Islet precursor cell (in vitro differentiated cells): ENCODE measurements at places on chromosomes 16 and 17.
A peak's percentile ranks its signal among the peaks of the same experiment; 100 is the strongest.

DNA sequence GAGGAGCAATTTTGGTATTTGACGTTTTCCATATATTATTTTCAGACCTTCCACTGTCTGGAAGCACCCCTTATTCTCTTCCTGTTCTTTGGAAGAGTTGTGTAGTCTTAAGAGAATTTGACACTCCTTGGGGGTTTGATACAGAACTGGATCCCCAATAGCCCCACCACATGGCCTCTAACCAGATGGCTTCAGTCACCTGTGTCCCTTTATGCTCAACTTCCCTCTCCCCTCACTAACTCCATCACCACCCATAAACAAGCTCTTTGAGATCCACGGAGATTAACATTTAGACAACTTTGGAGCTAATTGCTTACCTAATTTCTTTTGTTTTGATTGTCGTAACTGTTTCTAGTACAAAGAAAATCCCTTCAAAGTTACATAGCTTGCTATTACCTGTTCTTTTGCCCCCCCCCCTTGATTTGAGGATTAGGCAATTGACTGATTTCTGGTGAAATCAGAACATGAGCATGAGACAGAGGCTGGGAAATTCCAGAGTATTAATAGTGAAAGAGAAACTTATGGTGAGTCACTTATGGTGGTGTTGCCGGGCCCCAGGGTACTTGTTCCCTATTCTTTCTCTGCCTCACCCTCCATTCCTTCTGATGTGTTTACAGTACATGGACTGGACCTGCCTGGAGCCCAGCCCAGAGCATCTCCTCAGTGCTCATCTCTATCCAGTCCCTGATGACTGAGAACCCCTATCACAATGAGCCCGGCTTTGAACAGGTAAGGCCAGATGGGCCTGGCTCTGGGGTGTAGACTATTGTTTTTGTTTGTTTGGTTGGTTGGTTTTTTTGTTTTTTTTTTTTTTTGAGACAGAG lies 7.5 kb downstream of the UBE2Z start:
- no peak for DNase-seq

- DNase-seq, result no peak
Observed at GRCh38 chr17:40791787-40792436, 7.8 kb downstream of the KRT28 start.

DNA sequence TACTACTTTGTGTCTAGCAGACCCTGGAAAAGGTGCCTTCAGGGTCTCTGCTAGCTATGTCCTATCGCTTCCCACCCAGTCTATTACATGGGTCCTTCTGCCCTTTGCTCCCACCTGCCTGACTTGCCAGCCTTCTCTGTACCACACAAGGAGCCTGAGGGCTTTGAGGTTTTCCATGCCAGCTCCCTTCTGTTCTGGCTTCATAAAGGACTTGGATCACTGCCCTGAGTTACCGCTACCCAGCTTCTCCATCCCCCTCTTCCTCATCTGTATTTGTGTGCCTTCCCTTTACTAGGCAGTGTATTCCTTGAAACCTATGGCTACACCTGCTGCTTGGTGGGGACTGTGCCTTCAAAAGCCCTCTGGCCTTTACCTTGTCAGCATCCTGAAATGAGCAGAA lies 19.6 kb upstream of the LLGL1 start:
- no peak for DNase-seq

DNA sequence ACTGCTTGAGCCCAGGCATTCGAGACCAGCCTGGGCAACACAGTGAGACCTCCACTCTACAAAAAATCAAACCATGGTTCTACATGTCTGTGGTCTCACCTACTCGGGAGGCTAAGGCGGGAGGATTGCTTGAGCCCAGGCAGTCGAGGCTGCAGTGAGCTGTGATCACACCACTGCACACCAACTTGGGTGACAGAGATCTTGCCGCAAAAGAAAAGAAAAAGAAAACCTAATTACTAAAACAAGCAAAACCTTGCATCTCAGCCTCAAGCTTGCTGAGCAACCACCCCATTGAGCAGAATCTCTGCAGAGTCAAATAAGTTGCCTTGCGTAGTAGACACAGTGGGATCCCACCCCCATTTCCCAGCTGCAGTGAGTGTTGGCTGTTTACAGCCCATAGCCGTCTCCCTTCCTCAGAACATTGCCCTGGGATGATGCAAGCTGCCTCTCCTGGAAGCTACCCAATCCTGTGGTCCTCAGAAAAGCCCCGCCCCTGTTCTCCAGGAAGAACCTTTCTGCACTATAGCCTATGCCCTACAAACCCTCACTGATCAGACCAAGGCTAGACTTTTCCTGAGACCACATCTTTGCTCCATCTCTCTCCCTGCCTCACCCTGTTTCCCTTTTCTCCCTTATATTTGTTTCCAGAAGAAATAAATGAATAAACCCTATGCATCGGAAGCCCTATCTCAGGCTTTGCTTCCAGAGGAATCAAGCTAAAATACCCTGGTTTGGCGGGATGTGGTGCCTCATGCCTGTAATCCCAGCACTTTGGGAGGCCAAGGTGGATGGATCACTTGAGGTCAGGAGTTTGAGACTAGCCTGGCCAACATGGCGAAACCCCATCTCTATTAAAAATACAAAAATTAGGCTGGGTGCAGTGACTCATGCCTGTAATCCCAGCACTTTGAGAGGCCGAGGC lies 16.7 kb upstream of the ERN2 start:
- peak; percentile 60 for DNase-seq

DNA sequence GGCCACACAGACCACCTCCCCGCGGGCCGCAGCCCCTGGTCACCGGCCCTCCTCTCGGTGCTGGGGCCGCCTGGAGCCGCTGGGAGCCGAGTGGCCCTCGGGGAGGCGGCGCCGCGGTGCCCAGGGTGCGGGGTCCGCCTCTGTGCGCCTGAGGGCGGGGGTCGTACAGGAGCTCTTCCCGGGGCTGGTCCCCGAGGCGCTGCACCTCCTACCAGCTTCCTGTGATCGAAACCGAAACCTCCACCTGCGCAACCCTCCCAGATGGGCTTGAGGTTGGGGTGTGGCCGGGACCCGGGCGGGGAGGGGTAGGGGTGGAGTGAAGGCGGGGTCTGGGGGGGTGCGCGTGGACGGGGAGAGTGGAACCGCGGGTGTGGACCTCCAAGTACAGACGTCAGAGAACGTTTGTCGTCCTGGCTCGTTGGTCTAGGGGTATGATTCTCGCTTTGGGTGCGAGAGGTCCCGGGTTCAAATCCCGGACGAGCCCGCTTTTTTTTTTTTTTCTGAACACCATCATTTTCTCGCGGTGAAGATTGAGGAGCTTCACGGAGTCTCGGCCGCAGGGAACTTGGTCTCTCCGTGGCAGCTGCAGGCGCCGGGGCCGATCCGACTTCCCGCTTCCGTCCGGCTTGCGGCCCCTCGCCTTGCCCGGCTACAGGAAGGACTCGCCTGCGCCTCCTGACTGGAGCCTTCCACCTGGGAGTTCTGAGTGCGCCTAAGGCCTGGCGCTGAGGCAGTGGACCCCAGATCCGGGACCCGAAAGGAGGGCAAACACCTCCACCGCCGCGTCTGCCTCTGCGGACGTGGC lies 23.9 kb downstream of the ZNF213 start:
- DNase-seq, result peak; percentile 90

GRCh38 chr16:79293836-79294460 lies 306.6 kb downstream of the MAF start:
- no peak for DNase-seq

GRCh38 chr17:55676274-55676673 lies 46.4 kb downstream of the TMEM100 start:
- DNase-seq, result no peak

DNA sequence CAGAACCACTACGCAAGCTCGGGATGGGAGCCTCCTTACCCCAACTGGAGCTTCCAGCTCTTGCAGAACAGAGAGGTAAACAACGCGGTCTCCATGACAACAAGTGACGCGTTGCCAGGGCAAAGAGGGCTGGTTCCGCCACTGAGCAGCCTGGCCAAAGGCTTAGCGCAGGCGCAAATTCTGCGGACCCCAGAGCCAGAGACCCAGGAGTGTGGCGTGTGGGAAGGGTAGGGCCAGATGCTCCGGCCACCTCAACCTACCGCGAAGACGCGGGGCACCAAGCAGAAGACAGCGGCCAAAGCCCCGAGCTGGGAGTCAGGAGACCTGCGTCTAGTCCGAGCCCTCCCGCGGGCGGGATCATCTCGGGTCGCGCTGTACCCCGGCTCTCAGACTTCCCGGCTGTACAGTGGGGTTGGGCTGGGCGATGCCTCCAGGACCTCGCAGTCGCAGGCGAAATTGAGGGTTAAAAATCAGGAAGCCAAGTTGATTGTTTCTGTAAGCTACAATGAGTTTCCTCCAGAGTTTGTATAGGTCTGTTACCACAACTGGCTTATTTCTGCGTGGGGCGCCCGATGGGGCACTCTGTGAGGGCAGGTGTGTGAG lies at the start of gene TEKT1:
TEKT1 (minus strand) TSS at position 69 of the 603 bp plus-strand sequence. CDS start 1,353 bp downstream, outside the sequence.
- DNase-seq, result peak; percentile 96

DNA sequence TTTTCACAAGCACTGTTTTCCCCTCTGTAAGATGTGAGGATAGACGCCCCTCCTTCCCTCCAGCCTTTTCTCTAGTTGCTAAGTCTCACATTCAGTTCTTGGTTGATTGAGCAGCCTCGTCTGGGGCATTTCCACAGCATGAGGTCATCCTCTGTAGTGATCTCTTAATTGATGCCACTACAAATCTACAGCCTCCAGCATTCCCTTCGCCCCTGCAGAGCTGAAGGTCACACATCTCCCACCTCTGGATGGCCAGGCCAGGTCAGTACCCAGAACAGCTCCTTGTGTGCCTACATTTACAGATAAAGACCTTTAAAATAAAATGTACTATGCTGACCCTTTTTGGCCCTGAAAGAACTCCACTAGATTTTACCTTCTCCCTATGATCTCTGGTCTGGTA lies 32.5 kb upstream of the CDH11 start:
- DNase-seq, result peak; percentile 93

DNA sequence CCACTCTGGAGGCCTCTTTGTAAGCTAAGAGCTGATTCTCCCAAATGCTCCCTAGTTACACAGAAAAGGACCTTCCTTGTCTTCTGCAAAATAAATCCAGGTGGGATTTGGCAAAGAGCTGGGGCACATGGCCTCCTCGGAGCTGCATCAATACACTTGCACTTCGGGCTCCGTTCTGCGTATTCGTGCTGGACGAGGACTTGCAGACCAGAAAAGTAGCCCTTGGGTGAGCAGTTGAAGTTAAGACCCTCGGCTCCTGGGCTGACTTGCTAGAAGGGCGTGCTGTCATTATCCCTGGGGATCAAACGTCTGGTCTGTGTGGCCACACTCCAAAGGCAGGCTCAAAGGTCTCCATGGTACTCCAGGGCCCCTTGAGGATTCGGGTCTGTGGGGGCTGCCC lies 144.2 kb upstream of the RPH3AL start:
- no peak for DNase-seq

DNA sequence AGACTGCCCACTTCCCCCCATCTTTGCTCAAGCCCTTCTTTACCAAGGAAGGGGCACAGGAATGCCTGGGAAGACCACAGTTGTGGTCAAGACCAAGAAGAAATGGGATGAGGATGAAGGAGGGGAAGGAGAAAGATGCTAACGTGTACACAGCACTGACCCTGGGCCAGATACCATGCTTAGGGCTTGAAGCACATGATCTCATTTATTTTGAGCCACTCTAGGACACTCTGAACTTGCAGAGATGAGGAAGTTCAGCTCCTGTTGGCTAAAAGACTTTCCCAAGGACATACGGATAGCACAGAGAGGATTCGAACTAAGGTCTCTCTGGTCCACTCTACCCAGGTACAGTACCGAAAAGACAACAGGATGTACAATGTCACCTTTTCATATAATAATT lies 42.6 kb downstream of the PIK3R5 start:
- no peak for DNase-seq

DNA sequence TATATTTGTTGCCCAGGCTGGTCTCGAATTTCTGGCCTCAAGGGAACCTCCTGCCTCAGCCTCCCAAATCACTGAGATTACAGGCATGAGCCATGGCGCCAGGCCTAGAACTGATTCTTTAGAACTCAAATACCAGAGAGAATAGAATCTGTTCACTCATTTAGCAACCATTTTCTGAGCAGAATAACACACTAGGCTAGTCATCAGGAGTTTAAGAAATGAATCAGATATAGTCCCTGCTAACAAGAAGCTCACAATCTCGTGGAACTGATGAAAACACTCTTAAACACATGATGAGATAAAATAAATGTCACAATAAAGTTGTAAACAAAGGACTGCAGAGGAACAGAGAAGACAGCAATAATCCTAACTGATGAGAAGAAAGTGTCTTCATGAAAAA lies 55.8 kb upstream of the ADCY9 start:
- DNase-seq, result no peak

- peak; percentile 56 for DNase-seq
Observed at GRCh38 chr17:58315281-58315711, 13.3 kb downstream of the TSPOAP1 start.

DNA sequence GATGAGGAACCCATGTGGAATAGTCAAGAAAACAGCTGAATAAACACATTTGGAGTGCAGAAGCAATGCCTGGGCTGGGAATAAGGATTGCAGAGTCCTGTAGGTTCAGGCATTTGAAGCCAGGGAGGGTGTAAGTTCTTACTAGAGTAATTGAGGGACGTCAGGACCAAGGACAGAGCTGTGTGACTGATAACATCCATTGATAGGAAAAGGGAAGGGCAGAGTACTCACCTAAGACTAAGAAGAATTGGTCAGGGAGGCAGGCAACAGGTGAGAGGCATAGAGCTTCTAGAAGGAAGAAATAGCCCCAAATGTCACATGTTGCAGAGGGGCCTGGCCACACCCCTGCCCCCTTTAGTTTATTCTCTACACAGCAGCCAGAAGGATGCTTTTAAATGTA lies 79.8 kb upstream of the TMEM132E start:
- peak; percentile 77 for DNase-seq

- DNase-seq, result no peak
Observed at GRCh38 chr17:74353446-74354060, 8.1 kb downstream of the BTBD17 start.

GRCh38 chr17:7589891-7590691 lies at the start of gene SOX15:
SOX15 (minus strand) TSS chr17:7590094; CDS start chr17:7589676, 418 bp downstream.
- peak; percentile 97 for DNase-seq

DNA sequence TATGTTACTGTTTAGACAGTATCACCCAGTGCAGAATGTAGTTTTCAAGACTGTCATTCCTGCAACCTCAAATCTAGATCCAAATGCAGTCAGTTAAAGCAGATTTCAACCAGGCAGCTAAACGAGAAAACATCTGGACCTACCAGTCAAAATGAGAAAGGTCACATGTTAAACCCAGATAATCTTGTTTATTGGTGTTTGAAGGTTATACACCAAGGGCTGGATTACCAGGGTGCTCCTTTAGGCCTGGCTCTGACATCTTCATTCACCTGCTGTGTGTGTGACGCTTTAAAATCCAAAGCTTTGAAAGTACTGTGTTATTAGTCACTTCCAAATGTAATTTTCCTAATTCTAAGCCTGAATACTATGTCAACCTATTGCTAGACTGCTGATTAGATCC lies 54.9 kb downstream of the IKZF3 start:
- no peak for DNase-seq

- no peak for DNase-seq
Observed at GRCh38 chr17:19546289-19547065, 12.8 kb downstream of the SLC47A1 start.

DNA sequence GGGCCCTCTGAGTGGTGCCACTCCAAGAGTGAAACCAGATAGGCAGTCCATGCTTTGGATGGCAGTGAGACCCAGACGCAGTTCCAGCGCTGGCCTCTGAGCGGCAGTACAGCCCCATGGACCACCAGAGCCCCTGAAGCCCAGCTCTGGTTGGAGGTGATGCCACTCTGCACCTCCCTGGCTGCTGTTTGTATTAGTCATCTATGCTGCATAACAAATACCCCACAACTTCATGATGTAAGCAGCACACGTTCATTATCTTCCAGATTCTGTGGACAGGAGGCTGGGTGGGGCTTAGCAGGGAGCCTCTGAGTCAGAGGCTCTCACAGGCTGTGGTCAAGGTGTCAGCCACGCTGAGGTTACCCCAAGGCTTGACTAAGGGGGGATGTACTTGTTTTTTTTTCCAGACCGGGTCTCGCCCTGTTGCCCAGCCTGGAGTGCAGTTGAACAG lies 5.1 kb upstream of the NME4 start:
- peak; percentile 87 for DNase-seq
